ENCODE measurements at places on chromosomes 6 and 20.

DNA sequence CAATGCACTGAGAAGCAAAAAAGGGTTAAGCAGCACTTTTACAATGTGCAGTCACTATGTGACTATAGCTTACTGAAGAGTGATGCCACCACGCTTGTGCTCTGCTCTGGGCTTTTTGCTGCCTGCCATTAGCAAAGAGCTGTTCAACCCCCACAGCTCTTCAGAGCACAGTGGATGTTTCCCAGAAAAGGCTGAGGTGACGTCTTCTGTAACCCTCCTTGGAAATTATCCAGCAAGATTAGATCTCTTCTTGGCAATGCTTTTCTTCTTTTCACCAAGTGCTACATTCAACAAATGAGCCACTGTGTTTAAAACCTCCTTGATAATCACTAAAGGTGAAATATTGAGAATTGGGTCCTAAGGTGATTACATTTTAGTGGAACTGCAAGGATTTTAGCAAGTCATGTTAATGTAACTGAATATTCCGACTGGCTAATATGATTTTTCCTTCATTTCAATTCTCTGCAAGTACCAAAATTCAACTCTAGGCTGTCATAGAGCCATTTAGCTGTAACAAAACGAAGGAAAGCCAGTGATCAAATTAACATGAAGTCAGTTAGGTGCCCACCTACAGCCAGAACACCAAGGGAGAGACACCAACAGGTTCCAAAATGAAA lies 34.9 kb downstream of the ELOVL5 start:
- DNase-seq: no peak

DNA sequence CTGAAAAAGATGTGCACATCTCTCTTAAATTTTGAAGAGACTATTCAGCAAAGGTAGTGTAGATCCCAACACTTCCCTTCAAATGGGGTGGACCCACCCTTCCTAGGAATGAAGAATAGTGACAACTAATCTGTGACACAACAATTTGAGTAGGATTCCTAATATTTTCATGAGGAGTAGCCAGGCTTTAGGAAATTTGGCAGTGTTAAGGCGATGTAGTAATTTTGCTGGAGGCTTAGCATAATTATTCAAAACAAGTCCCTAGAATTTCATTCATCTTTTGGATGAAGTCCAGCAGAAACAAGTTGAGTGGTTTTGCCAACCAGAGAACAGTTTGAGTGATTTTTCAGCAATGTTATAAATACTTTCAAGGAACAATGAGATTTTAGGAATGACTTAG lies 52.4 kb downstream of the ELOVL4 start:
- no peak for DNase-seq

DNA sequence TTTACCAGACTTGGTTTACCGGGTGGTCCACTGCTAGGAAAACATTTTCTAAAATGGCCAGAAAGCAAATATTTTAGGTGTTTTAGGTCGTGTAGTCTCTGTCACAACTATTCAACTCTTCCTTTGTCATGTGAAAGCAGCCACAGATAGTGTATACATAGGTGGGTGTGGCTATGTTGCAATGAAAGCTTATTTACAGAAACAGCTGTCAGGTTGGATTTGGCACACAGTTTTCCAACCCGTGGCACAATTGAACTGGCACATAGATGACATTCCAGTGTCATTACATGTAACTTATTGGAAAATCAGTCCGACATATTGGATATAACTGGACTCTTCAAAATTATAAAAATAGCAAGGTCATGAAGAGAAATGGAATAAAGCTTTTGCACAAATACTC lies 68.9 kb upstream of the KCNQ5 start:
- no peak for DNase-seq

- peak; percentile 38 for DNase-seq
Measured at GRCh38 chr6:79307321-79308036, 73.0 kb upstream of the HMGN3 start.

GRCh38 chr6:11773013-11773412 lies 5.6 kb downstream of the ADTRP start:
- DNase-seq: no peak

- no peak for DNase-seq
Measured at GRCh38 chr20:4519534-4519933, 202.2 kb upstream of the PRND start.

DNA sequence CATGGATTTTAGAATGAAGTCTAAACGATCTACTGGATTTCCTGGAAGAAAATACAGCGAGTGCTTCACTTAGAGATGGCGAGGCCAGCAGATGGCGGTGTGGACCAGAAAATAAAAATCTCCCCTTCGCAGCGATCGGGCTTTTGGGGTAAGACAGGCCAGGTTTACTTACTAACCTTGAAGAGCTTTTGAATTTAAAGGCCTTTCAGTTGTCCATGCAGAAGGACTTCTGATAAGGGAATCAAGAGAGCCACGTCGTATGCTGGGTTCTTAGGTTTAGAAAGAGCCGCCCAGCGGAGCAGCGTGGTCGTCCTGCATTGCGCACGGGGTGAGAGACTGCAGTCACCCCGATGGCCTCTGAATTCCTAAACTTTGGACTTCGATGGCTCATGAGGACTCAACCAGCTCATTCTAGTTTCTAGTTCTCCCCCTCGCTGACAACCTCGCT lies 125.2 kb upstream of the RALGAPA2 start:
- no peak for DNase-seq

GRCh38 chr6:14732226-14732843 lies 513.5 kb upstream of the JARID2 start:
- DNase-seq: no peak

GRCh38 chr20:43210901-43211300 lies 21.2 kb upstream of the PTPRT start:
- no peak for DNase-seq

DNA sequence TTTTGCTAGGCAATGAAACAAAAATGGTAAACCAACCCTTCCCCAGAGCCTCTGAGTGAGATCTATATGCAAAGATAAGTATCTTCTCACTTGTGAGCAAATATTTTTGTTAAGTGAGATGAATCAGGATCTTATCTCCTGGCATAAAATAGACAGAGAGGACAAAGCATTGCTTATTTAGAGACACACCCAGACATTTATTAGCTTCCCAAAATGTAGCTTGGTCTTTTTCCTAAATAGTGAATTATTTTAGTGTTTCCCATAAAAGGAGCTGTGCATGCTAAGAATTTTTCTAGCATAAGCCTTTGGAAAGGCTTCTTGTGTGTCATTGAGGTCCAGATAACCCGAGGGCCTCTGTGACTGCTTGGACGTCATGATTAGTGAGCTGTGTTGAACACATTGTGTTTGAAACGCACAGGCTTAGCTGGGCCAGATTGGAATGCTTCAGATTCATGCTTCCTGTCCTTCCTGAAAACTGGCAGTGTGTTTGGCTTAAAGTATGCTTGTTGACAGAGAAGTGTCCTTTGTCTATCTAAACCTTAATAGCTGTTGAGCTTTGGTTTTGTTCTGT lies 16.5 kb downstream of the MTHFD1L start:
- peak; percentile 82 for DNase-seq

GRCh38 chr6:35166116-35166515 lies 25.0 kb upstream of the TCP11 start:
- DNase-seq: no peak

- no peak for DNase-seq
Measured at GRCh38 chr20:49668181-49668877, 45.3 kb downstream of the B4GALT5 start.

GRCh38 chr6:3500262-3501014 lies 43.6 kb upstream of the SLC22A23 start:
- DNase-seq: no peak

DNA sequence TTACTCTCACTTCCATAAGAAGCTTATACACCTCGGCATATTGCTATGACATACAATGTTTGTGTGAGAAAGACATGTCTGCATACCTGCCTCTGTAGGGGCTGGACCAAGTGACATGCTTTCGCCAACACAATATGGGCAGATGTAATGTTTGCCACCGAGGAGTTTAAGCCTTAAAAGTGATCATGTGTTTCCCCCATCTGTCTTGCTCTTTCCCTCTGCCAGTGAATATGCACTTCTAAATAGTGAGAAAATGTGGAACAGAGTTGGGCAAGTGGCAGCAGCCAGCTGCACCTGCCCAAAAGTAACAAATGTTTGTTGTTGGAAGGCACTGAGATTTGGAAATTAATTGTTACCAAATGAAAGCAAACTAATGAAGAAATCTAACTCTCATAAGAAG lies 274.8 kb upstream of the BTBD3 start:
- no peak for DNase-seq

DNA sequence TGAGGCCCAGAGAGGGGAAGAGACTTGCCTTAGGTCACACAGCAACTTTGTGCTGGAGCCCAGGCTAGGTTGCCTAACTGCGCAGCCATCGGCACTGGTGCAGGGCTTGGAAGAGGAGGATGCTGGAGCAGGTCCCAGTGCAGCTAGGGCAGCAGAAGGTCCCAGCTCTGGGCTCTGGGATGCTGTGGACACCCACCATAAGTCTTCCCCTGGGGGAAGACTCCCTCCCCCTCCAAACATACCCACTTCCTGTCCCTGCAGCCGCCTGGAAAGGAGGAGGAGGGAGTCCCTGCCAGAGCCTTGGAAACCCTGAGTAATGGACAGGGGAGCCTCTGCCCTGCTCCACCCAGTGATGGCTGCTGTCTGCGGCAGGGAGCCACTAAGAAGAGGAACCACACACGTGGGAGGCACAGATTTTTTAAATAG lies 93.6 kb downstream of the NCR2 start:
- DNase-seq: no peak

GRCh38 chr6:138564170-138564721 lies 65.0 kb upstream of the NHSL1 start:
- no peak for DNase-seq

DNA sequence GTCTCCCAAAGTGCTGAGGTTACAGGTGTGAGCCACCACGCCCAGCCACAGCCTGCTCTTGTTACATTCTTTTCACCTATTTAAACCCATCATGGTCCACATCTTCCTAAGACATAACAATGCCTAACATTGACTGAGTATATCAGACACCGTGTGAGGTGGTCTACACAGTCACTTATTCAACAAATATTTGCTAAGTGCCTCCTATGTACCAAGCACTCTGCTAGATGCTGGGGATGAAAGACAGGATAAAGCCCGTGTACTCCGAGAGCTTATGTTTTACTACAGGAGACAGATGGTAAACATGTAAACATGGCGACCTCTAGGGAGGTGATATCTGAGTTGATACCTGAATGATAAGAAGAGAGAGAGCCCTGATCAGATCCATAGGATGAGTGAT lies 12.7 kb downstream of the BCL2L1 start:
- DNase-seq: no peak

DNA sequence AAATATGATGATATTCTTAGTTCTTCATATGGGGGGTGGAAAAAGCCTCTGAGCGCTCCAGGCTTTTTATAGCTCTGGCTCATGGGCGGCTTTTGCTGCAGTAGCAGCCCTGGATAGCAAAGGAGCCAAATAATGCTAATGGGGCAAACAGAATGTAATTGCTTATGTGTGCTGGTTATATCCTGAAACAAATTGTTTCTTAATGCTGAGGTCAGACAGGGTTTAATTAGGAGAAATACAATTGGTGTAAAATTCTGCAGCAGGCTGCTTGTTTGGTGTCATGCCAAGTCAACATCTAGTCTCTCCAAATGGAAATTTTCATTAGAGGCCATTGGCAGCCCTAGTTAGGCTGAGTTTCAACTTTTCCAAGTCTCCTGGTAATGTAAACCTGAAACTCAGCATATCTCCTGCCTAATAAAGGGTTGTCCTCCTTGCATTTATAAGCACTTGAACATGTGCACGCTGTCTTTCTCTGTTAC lies 530.1 kb upstream of the NOX3 start:
- no peak for DNase-seq

All from kidney epithelial cell (primary cell).